HepG2 (cell line): ENCODE measurements at places on chromosomes 12 and 14. TPM values are rescaled to one million over a fixed set of nuclear protein-coding genes. Genes with fewer than 3 reads are reported as not detected.

Gene ZNF839
- polyA plus RNA-seq = 9.3 and 11.1 TPM in 2 replicates

Gene CACNA1C
- 0.05 TPM in 1 of 2 replicates, not detected in the other for polyA plus RNA-seq

Gene RAPGEF3
- 0.07 and 0.37 TPM in 2 replicates for polyA plus RNA-seq

Gene POTEM
- polyA plus RNA-seq = not detected in 2 replicates

Gene DACT1
- polyA plus RNA-seq = 0.01 and 0.04 TPM in 2 replicates

Gene SLC8A3
- 0.01 TPM in 1 of 2 replicates, not detected in the other for polyA plus RNA-seq

Gene TAS2R14
- polyA plus RNA-seq = 0.86 and 1.1 TPM in 2 replicates

Gene LMNTD1
- not detected in 2 replicates for polyA plus RNA-seq

Gene CARMIL3
- polyA plus RNA-seq = 0.55 and 0.85 TPM in 2 replicates

Gene APAF1
- 5.6 and 6.0 TPM in 2 replicates for polyA plus RNA-seq

Gene TRPV4
- 4.7 and 5.6 TPM in 2 replicates for polyA plus RNA-seq

DNA sequence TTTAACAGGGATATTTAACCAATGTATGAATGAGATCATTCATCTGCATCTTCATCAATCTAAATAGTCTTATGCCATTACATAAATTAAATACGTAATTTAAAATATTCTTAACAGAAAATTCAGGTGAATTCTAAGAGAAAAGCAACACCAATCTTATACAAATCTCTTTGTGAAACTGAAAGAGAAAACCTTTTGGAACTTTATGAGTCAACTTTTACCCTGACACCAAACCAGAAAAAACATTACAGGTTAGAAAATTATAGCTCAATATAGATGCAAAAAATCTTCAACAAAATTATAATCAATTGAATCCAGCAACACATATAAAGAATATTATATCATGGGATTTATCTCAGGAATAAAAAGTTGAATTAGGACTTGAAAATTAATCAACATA lies 3.4 kb downstream of the GLIPR1L1 start:
- no peak for DNase-seq

DNA sequence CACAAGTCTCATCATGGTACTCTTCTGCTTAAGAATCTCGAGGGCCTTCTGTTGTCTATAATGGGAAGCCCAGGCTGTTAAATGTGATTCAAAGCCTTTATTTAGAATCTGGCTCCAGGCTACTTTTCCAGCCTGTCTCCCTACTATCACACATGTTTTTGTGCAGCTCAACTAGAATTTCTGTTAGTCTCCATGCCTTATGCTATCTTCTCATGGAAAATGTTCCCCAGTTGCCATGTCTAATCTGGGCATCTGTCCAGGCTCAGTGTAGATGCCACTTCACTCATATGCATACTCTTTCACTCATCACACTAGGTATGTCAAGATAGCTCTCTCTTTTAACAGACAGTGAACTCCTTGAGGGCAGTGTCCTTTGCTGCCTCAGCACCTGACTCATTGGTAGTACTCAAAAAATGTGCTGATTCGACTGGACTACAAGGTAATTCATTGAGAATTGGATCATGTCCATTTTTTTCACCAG lies 145.3 kb downstream of the TTLL5 start:
- no peak for DNase-seq

DNA sequence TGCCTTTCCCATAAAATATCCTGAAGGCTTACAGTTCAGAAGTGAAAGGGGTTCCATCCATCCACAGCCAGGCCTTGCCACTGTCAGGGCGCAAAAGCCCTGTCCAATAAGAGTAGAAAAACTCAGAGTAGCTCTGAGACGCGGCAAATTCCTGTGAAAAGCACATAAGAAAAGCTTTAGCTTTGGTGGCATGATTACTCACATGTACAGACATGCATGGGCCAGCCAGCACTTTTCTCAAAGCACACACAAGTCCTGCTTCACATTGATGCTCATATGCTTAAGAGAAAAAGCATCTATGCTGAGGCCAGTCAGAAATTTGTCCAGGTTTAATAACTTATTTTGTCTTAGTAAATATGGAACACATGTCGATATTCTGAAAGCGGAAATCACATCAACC lies 25.5 kb downstream of the CLEC1A start:
- DNase-seq = no peak

DNA sequence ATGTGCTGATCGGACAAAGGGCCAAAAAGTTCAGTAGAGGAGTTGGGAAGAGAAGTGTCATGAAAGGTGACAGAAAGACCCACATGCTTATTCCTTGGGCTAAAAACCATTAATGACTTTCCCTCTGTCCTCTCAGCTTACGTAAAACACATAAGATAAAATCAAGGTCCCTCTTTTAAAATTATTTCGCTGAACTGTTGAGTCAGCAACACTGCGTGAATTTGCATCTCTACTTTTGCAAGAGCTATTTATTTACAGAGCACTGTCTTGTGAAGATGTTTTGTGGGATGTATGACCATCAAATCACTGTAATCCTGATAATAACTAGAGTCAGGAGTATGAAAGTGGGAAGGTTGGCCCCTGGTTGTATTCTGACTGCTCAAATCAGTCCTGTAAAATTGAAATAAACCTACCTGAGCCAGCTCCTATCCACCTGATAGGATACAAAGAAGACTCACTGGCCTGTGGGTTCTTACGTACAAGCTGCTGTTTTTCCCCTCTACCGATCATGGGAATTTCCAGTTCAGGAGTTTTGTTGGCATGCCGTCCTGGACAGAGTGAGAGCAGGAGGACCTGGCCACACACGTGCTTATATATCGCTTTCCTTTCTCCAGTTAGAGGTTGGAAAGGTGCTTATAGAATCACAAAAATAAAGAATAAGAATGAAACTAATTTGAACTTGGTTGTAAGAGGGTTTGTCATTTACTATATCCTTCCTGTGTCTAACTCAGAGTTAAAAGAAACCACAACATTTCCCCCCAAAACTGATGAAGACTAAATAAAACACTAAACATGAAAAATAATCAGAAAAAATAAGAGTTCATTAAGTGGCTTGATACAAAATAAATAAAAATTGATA lies 42.9 kb downstream of the IFNG-AS1 start:
- no peak for DNase-seq

GRCh38 chr14:91348845-91349465 lies 68.7 kb downstream of the CCDC88C start:
- DNase-seq = no peak

GRCh38 chr12:5796171-5796958 lies 148.7 kb downstream of the ANO2 start:
- peak; percentile 5 for DNase-seq

DNA sequence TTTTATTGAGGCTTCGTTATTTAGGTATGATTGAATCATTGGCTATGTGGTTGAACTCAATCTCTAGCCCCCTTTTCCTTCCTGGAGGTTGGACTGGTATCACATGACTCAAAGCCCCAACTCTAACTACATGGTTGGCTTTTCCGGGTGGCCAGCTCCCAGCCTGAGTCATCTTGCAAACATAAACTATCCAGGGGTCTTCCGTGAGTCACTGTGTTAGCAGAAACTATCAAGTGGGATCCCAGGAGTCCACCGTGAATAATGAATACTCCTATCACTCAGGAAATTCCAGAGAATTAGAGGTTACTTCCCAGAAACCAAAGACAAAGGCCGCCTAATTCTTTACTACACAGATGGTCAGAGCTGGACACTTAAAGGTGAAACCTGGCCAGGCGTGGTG lies 19.7 kb upstream of the PLEKHD1 start:
- no peak for DNase-seq

- no peak for DNase-seq
Measured at GRCh38 chr12:18805516-18806248, 67.8 kb downstream of the CAPZA3 start.

DNA sequence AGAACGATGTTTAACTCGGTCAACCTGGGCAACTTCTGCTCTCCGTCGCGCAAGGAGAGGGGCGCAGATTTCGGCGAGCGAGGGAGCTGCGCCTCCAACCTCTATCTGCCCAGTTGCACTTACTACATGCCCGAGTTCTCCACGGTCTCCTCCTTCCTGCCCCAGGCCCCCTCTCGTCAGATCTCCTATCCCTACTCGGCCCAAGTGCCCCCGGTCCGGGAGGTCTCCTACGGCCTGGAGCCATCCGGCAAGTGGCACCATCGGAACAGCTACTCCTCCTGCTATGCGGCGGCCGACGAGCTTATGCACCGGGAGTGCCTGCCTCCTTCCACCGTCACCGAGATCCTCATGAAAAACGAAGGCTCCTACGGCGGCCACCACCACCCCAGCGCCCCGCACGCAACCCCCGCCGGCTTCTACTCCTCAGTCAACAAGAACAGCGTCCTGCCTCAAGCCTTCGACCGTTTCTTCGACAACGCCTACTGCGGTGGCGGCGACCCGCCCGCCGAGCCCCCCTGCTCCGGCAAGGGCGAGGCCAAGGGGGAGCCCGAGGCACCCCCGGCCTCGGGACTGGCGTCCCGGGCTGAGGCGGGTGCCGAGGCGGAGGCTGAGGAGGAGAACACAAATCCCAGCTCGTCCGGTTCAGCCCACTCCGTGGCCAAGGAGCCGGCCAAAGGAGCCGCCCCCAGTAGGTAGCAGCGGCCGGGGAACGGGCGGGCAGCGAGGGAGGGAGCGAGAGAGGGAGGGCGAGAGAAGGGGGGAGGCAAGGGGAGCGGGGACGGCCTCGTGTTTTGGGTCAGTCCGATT lies 513 bp downstream of the HOXC11 start:
- DNase-seq = no peak

- no peak for DNase-seq
Measured at GRCh38 chr12:7793211-7793610, 4.0 kb downstream of the NANOG start.

DNA sequence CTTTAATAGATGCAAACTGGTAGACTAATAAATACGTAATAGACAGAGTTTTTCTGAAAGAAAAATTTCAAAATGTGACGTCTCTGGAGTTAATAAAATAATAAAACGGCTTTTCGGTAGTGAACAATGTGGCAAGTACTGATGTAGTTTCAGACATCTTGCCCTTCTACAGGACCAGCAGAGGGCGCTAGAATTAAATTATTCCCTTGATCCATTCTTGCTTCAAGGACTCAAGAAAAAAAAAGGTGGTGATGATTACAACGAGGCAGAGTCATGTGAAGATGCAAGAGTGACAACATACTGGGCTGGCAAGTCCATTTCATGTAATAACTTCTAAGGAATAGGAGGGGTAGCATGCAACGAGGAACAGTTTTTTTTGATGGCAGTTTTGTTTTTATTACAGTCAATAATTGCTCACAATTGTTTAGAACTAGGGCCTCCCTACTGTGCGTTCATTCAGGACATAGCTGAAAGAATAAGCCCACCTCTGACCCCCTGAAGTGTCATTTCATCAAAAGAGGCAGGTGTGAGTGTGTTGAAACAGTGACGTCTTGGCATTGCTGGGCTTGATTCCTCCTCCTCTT lies 101.0 kb upstream of the GZMB start:
- DNase-seq = peak; percentile 86

- no peak for DNase-seq
Measured at GRCh38 chr14:65957631-65958205, 528.5 kb upstream of the CCDC196 start.

GRCh38 chr12:4472046-4472445 lies 26.4 kb upstream of the FGF6 start:
- no peak for DNase-seq

- peak; percentile 5 for DNase-seq
Measured at GRCh38 chr12:14514154-14514842, 53.4 kb downstream of the PLBD1 start.

- no peak for DNase-seq
Measured at GRCh38 chr12:25121110-25121509, 73.8 kb downstream of the DNAI7 start.

DNA sequence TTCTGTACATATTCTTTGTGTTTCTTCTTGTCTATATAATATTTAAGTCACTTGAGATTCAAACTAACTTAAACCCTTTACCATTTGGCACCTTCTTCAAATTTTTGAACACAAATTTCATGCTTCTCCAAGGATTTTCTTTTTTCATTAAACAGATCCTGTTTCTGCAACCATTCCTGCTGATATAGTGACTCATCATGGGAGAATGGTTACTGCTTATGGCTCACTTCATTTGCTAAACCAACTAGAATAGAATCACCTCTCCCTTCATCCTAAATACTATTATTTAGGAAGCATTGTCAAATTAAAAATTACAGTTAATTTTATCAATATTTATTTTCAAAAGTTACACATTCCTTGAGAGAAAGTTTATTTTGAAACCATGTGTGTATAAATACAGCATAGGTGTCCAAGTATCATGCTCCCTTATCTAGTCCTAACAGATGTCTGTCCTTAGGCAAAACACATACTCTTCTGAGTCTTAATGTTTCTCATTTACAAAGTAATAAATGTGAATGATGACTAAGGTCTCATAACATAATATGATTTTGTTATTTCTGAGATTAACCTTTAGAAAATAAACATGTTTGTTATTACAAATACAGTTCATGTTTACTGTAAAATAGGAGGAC lies 40.7 kb downstream of the PLCZ1 start:
- DNase-seq = no peak

- no peak for DNase-seq
Measured at GRCh38 chr12:79769189-79769859, 78.6 kb upstream of the PAWR start.

- DNase-seq = no peak
Measured at GRCh38 chr12:131133015-131133905, 179.6 kb downstream of the ADGRD1 start.

GRCh38 chr12:53222170-53222721 lies 9.8 kb downstream of the RARG start:
- DNase-seq = no peak

GRCh38 chr12:55666508-55666907 lies 29.8 kb downstream of the OR10P1 start:
- no peak for DNase-seq
